Brain (organoid and tissue), 16 donors: ENCODE measurements at places on chromosomes 13 and 19.

- peak; percentile 90 for DNase-seq
Observed at GRCh38 chr13:66329988-66330451, 900.1 kb downstream of the PCDH9 start.

GRCh38 chr19:51329411-51329810 lies 12.5 kb downstream of the VSIG10L start:
- no peak for DNase-seq

GRCh38 chr13:95797016-95797415 lies 120.1 kb downstream of the DNAJC3 start:
- DNase-seq = no peak

- no peak for DNase-seq
Observed at GRCh38 chr19:35693422-35693821, 10.9 kb upstream of the ZBTB32 start.

GRCh38 chr19:31073485-31074198 lies 275.6 kb downstream of the TSHZ3 start:
- DNase-seq = peak; percentile 79
